ENCODE measurements at places on chromosomes 1 and 21. TPM values are rescaled to one million over a fixed set of nuclear protein-coding genes. Genes with fewer than 3 reads are reported as not detected.

DNA sequence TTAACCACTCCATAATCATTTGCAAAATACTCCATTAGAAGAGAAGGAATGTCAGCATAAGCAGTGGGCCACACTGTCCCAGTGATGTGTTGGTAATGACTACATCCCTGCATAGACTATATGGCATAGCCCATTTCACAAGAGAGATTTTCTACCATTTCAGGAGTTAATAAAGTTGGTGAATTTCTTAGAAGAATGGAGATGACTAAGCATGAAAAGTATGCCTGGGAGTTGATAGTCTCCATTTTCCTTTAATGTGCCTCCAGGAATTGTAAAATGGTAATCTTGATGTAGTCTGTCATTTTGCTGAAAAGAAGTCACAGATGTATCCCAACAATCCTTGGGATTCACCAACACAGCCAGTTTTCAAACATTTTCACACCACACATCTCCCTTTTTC is 608.8 kb upstream of the CHRM3 start:
- DNase-seq, result no peak

DNA sequence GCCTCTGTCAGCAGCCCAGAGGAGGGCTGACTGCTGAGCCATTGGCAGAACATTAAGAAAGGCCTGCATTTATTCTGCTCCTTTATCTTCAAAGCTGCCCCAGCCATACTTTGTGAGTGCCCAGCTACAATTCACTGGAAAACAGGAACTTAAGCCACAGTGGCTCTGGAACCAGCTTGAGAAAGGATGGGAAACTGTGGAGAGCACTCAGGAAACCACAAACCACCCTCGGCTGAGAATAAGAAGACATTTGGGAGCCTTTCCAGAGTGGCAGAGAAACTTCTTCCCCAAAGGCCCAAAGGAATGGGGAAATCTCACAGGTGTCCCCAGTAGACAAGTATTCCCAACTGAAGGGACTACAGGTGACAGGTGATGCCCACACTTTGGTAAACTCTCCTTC is 1.8 kb downstream of the LAMB3 start:
- no peak for DNase-seq

DNA sequence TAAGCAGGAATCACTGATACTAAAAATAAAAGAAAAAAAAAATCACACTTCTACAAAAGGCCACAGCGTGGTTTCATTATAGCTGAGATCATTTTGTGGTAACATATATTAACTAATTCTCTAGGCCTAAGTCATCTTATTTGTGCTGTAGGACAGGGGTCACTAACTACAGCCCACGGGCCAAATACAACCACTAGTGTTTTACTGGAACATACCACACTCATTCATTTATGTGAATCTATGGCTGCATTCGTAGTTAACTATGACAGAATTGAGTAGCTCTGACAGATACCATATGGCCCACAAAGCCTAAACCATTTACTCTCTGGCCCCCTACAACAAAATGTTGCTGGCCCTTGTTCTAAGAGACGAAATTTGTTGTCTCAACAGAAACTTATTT is 224.4 kb downstream of the VAV3 start:
- no peak for DNase-seq

DNA sequence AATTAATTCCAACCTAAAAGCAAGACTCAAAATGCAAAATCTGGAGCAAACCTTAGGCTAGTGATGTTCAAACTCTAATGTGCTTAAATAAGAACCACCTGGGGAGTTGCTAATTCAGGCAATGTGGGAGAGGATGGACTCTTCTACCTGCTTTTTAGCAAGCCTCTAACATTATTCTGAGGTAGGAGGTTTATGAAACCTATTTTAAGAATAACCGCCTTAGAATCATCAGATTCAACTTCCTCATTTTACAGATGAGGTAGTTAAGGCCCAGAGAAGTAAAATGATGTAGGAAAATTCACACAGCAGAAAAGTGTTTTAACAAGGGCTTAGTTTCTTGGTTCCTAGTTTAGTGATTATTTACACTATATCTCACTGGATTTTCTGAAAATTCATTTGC is 8.6 kb upstream of the NTNG1 start:
- no peak for DNase-seq

- DNase-seq, result peak; percentile 47
These were observed 135.7 kb upstream of the KRTAP19-8 start for GRCh38 chr21:31173881-31174555.

GCSAML gene
- not detected for polyA plus RNA-seq

Measured in adrenal gland (tissue), 19 donors.